Daoy (cell line): ENCODE measurements at places on chromosomes 7 and 10.
A peak's percentile ranks its signal among the peaks of the same experiment; 100 is the strongest.

DNA sequence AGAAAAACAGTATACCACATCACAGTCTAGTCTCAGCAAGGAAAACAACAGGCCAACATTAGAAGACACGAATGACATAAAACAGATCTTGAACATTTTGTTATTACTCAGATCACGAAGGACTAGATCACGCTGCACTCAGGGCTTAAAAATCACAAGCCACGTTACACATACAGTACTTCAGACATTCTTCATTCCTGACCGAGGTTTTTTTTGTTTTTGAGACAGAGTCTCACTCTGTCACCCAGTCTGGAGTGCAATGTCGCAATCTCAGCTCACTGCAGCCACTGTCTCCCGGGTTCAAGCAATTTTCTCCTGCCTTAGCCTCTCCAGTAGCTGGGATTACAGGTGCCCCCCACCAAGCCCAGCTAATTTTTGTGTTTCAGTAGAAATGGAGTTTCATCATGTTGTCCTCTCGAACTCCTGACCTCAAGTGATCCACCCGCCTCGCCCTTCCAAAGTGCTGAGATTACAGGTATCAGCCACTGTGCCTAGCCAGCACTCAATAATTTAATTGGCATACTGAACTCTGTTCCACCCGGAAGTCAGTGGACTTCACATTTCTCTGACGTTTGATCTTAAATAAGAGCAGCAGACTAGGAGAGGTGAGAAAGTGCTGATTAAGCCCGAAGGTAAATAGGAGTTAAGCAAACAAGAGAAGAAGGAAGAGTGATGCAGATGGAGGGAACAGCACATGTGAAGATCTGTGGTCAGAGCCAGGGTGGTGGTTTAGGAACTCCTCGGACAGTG, 3.5 kb downstream of the AIMP2 start:
- DNase-seq: no peak

- no peak for DNase-seq
These were observed 4.5 kb upstream of the BLNK start for GRCh38 chr10:96275685-96276418.

DNA sequence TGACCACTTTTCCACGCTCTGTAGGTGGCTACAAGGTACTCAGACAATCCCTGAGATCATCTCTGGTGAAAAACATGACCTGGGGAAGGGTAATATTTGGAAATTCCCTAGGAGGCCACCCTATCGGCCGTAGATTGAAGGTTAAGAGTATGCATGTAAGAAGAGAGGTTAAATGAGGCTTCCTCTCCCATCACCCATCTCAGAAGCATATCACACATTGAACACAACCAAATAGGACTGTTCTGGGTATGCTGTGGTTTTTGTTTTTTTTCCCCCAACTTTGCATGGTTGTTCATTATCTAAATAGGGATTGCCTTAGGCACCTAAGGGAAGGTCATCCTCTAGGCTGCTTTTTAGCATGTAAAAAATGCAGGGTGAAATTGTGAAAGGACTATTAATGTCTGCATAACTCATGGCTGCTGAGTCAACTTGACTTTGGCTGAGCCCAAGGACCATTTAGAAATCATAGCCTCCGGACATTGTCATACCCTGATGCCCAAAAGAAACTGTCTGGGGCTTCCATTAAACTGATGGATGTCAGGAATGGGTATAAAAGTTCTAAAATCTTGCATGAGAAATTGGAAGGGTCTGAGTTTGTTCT, 24.7 kb upstream of the ST8SIA6 start:
- no peak for DNase-seq

GRCh38 chr7:104209063-104209462, 1.2 kb upstream of the ORC5 start:
- no peak for DNase-seq

DNA sequence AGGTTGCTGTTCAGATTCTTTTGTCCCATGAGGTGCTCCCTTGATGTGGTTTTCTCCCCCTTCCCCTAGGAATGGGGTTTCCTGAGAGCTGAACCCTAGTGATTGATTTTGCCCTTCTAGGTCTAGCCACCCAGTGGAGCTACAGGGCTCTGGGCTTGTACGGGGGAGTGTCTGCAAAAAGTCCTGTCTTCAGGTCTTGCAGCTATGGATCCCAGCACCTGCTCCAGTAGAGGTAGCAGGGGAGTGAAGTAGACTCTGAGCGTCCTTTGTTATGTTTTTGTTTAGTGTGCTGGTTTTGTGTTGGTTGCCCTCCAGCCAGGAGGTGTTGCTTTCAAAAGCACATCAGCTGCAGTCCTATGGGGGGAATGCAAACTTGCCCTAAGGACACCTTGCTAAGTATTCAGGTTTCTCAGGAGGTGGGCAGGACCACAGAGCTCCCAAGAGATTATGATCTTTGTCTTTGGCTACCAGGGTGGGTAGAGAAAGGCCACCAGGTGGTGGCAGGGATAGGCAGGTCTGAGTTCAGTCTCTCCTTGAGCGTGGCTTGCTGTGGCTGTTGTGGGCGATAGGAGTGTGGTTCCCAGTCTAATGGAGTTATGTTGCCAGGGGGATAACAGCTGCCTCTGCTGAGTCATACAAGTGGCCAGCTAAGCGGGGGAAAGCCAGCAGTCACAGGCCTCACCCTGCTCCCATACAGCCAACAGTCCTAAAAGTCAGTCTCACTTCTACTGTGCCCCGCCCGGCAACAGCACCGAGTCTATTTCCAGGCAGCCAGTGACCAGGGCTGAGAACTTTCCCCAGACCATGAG, 92.4 kb upstream of the JCAD start:
- peak; percentile 89 for DNase-seq
